ENCODE measurements at places on chromosomes 2 and 18.

DNA sequence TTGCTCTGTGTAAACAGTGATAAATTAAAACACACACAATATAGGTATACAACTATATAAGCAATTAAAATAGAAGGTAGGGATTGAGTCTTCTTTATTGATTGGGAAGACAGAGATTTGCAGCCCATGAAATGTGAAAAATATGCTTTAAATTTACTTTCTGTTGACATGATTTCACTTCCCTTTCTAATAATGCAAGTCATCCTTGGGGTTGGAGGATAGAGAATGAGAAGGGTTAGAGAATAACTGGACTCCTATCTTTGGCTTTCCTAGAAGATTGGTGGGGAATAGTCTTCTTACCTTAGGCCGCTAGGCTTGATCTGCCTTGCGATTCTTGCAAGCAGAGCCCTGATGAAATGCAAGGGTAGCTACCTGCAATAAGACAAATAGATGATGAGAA lies 339.8 kb downstream of the NYAP2 start:
- DNase-seq, result no peak

- DNase-seq, result no peak
These were observed 14.6 kb downstream of the FHL2 start for GRCh38 chr2:105384216-105384615.

DNA sequence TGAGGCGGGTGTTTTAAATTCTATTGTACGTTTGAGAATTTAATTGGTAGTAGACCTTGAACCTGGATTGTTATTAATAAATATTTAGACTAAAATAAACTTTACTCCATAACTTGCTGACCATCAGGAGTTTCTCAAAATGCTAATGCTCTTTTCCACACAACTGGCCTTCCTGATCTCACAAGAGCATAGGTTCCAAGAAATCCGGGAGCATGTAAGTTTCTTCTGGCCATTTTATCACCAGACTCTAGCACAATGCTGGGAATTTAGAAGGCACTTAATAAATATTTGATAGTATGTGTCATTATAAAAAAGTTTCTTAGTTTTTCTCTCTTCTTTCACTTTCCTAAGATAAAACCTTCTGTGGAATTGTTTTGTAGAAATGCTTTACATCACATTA lies 2047.1 kb downstream of the SUCLG1 start:
- no peak for DNase-seq

- DNase-seq, result no peak
These were observed 3.9 kb downstream of the TWIST2 start for GRCh38 chr2:238851761-238852160.

DNA sequence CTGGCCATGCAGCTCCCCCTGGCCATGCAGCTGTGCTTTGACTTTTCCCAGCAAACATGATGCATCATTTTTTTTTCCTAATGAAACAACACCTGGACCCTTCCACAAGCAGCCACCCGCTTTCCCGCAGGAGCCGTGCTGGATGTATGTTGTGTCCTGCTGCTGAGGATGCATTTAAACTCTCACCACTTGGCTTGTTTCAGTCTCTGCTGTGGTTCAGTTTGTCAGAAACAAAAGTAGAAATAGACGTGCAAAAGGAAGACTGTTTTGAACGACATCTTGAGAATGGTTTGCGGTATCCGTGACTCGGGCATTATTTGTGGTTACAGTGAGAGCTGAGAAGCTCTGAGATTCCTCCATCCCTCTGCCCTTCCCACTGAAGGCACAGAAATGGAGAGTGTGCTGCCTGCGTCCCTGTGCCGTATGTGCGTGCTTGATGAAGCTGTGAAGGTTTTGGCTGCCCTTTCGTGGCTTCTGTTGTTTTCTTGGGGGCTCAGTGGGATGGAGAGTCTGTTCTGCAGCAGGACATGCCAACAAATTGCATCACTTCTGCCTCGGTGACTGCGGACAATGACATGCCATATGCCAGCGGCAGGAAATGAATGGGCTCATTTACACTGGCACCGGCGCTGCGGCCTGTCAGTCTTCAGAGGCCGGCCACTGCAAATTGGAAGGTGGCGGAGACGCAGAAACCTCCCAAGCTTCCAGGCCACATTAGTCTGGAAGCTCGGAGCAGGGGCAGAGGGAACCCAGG lies 417.7 kb upstream of the SALL3 start:
- no peak for DNase-seq

DNA sequence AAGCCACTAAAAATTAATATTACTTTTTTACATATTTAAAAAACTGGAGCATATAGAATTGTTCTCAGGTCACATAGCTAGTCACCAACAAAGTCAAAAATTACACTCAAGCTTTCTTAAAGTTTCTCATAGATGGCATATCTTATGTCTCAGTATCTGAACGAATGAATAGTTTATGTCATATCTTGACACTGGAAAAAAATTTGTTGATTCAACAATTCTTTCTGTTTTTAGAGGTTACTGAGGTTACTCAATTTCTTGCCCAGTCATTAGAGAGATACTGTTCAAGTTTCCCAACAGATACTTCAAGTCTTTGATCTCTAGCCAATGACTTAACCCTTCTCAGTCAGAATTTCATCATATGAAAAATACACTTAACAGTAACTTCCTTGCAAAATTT lies 113.1 kb upstream of the XIRP2 start:
- no peak for DNase-seq

DNA sequence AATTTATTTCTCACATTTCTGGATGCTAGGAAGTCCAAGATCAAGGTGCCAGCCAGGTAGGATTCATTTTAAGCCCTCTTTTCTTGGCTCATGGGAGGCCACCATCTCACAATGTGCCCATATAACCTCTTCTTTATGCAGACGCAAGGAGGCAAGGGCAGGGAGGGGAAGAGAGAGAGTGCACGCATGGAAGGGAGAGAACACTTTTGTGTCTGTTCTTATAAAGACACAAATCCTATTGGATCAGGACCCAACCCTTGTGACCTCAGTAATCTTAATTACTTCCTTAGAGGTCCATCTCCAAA lies 32.5 kb downstream of the CMPK2 start:
- no peak for DNase-seq

- no peak for DNase-seq
These were observed 53.2 kb upstream of the CCDC85A start for GRCh38 chr2:56130463-56131070.

DNA sequence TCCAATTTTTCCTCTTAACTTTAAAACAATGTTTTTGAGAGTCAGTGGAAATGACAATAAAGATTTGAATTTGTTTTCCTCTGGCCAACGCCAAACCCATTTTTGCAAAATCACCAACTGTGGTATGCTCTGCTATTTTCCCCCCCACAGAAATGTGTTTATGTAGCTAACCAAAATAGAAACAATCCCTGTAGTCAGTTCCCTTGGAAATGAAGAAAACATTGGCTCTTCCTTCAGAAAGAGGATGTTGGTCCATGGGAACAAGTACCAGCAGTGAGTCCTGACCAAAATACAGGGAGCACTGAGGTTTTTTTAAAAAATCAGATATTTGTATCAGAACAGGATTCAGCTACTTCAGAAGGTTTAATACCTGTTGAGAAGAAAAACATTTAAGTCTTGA lies 65.3 kb downstream of the SLC40A1 start:
- DNase-seq, result no peak

GRCh38 chr2:154189953-154190352 lies 318.2 kb downstream of the GALNT13 start:
- no peak for DNase-seq

DNA sequence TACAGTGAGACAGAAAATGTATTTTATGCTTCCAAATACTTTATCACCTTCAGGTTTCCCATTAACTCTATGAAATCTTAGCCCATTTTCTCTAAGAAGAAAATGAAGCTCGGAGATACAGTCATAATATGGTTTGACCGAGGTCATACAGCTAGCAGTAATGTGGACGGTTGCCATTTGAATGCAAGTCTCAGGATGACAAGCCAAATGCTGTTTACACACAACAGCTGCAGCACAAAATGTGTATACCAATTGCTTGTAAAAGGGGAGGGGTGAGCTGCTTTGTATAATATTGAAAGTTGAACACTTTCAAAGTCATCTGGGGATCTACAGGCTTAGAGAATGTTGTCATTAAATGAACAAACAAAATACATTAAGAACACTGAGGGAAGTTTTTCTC lies 93.8 kb upstream of the FSIP2 start:
- no peak for DNase-seq

DNA sequence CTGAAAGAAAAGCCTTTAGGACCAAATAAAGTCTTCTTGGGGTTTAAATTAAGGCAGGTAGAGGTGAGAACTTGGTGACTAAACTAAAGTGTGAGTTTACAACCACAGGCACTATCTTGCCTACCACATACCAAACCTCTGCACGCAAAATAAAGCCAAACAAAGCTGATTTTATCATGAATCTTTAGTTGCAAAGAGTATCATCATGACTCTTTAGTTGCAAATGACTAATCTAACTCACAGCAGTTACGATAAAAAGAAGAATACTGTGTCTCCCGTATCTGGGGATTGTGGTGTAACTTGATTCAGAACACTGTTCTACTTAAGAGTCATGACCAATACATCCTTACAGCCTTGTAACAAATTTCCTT lies 11.2 kb downstream of the CFAP210 start:
- no peak for DNase-seq

- no peak for DNase-seq
These were observed 971.0 kb upstream of the CDH2 start for GRCh38 chr18:29147944-29148343.

DNA sequence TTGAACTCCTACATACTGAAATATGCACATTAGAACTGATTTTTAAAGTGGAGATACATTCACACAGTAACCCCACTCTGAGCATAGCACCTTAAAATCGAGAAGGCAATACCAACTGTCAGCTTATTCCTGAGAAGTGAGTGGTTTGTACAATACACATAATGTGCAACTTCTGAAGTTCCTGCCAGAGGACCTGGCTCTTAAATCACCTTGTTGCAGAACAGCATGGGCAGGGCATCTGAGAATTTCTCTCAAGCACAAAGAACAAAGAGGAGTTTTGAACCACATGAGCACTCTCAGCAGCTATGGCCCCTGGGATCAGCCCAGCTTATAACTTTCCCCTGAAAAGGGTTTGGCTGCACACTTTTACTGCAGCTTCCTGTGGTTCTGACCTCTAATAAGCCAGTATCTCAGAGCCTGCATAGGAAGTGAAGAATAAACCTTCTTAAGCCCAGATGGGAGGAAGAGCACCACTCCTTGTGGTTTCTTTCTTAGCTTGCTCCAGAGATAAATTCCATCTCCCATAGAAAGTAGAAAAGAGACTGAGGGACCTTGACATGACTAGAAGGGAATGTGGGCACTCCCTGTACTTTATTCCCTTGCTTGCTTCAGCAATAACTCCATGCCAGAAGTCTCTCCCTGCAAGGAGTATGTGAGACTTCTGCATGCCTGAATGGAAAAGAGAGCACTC lies 862.3 kb downstream of the SUCLG1 start:
- DNase-seq, result no peak

DNA sequence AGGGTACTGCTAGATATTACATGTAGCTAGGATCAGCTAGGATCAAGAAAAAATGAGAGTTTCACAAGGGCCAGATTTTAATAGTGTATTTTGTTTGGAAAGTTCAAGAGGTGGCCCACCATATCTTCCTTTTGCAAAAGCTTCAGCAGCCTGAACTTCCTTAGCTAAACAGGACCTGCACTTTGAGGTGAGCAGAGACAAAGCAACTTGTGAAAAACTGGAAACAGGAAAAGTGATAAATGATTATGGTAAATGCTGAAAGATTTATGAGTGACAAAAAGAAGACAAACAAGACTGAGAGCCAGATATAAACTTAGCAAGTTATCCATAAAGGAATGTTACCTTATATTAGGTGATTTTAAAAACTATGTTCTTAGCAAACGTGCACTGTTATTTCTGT lies 123.6 kb downstream of the ZNF521 start:
- DNase-seq, result no peak

DNA sequence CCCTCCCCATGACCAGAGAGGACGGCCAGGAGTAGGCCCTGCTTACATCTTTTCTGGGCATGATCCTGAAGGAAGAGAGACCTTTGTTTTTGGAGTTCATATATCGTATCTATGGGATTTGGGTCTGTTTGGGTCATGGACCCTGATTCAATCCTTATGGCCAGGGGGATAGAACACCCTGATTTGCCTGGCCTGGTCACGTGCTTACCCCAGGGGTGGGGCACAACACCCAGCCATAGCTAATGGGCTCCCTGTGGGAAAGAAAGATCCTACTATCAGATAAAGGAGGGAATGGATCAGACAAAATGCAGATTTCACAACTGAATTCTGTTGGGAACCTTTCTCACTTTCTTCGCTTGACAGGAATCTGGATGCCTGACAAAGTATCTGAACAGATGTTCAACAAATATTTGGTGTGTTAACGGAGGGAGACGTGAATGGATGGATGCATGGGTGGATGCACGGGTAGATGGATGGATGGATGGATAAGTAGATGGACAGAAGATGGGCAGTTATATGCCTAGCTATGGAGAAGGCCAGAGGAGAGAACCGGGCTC lies 155.9 kb downstream of the KLHL29 start:
- DNase-seq, result no peak

GRCh38 chr18:6561862-6562291 lies 147.2 kb upstream of the L3MBTL4 start:
- no peak for DNase-seq

DNA sequence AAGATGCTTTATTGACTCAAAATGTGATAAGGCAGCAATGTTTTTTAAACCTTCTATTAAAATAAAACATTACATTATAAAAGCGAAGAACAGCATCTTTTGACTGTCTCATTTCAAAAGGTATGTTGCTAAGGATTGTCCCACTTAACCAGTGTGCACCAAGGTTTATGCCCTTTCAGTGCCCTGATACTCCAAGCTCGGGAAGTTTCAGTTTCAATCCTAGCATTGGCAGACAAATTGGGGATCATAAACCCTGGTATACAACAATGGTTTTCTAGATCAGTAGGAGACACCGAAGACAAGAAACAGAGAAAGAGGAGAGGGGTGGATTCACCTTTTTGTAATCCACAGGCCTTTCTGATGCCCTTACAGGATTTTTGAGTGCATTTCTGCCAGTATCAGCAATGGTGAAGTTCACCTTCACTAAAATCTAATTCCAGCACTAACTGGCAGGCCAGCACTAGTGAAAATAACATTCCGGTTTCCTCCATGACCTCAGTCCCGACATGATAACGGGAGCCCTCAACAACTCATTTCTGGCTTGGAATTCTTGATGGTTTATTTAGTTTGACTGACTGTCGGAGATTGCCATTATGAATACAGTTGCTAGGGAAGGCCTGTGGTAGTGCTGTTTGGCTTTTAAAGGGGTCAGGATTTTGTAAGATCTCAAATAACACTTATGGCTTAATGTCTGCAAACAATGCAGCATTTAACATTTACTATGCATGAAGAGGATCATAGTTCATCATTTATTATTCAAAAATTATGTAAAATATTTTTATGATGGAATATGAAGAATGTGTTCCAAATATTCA lies 33.3 kb upstream of the FIGN start:
- DNase-seq, result no peak

DNA sequence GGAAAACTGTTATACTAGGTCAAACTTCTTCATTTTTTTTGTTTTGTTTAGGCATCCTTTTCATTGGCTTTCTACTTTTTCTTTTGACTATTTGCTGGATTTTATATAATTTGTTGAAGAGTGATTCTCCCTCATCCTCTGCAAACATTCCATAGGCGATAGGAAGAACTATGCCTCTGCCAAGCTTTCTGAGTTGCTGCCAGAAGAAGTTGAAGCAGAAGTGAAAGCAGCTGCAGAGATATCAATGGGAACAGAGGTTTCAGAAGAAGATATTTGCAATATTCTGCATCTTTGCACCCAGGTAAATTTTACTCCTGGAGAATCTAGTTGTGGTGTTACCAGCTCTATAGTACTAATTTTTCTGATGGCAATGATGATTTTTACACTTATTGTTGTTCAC lies 25.4 kb downstream of the NOP58 start:
- DNase-seq, result no peak
